ENCODE measurements at places on chromosomes 4 and X.

- DNase-seq, result no peak
Measured at GRCh38 chr4:42385516-42385915, 11.8 kb upstream of the SHISA3 start.

GRCh38 chr4:130336585-130337217 is 1240.7 kb downstream of the C4orf33 start:
- peak; percentile 22 for DNase-seq

DNA sequence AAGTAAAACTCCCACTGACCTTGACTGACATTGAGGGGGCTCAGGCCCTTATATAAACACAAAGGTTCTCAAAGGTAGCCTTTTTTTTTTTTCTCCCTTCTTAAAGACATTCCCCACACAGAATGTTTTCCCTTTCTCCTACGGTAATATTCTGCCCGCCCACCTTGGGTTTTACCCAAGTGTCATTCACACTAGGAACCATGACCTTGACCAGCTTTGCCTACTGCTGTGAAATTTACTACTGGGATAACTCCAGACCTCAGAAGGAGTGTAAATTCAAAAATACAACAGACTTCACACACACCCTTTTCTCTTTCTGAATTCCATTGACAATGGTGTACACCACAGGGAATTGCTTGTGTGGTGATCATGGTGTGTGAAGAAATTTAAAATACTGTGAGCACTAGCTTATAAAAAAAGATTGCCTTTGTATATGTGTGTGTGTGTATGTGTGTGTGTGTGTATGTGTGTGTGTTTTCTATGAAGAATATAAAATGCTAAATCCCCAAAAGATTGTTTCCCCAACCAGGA is 589.5 kb upstream of the FTHL17 start:
- no peak for DNase-seq

DNA sequence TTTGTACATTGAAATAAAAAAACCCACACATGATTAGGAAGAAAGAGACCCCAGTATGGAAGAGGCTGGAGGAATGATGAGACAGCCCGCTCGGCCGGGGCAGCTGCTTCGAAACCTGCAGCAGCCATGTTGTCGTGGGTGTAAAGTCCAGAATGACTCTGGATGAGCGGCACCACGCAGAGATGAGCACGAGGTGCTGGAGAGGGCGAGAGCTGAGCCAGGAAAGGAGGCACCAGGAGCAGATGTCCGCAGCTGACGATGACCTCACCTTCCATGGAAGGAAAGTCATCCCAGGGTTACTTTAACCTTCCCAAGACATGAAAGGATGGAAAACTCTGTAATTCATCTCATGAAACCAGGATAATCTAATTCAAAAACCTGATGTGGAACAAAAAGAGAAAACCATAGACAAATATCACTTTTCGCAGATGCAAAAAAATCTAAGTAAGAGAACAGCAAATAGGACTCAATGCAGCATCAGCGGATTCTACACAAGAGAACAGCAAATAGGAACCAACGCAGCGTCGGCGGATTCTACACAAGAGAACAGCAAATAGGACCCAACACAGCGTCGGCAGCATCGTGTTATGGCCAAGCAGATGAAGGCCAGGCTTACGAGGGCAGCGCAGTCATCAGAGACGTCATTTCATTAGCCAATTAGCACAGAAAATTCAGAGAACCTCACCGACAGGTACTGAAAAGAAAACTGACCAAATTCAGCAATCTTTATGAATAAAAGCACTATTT is 25.9 kb upstream of the SPON2 start:
- no peak for DNase-seq

DNA sequence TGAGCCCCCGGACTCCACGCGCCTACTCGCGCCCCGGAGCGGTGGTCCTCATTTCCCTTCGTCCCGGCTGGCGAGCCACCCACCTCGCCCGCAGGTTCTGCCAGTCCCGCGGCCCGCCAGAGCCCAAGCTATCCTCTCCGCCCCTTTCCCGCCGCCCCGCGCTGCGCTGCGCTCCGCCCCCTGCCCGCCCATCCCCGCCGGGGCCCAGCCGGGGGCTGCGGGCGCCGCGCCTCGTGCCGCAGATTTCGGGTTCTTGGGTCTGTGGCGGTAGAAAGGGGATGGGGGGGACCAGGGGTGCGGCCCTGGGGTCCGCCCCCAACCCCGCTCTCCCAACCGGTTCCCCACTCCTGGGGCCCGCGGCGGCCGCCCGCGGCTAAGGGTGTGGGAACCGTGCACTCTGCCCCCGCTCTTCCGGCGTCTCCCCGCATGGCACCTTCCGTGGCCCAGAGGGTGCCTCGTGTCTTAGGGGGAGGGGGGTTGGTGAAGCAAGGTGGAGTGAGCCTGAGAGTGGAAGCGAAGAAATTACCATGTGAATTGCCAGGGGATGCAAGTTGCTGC is 650.8 kb upstream of the DIPK2B start:
- DNase-seq, result peak; percentile 2

DNA sequence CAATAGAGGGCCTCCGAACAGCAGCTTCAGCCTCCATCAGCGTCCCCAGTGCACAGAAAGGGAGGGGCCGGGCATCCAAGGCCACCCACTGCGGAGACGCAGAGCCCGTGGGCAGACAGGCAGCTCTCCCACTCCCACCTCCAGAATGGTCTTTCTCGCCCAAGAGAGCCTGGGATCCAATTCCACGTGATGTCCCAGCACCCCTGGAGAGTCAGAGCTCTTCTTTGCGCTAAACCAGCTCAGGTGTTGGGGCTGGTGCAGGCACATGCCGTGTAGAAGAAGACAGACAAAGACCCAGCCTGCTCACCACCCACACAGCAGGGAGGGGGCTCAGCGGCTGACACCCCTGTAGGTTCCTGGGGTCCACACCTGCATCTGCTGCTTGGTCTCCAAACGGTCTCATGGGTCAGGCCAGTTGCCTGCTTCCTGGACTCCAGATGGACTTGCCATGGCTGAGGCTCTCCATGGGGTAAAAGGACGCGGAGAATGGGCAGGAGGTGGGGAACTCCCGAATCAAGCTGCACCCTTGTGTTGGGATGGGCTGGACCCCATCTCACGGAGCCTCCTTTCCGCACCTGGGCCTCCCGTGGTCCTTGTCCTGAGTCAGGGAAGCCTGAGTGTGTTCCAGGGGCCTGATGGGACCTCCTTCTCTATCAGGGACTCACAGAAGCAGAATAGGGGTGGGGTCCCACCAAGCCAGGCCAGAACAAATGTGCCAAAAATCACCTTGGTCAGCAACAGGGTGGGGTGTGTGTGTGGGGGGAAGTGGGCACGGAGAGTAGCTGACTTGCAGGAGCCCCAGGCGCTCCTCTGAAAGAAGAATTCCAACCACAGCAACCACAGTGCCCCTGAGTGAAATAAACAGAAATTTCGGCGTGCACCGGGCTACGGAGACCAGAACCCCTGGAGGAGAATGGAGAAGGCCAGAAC is 11.6 kb upstream of the ASMTL start:
- DNase-seq, result no peak

- peak; percentile 33 for DNase-seq
Measured at GRCh38 chr4:17511509-17511949, 361 bp downstream of the QDPR start.

GRCh38 chrX:34655501-34656455 is 1.3 kb downstream of the TMEM47 start:
- no peak for DNase-seq

DNA sequence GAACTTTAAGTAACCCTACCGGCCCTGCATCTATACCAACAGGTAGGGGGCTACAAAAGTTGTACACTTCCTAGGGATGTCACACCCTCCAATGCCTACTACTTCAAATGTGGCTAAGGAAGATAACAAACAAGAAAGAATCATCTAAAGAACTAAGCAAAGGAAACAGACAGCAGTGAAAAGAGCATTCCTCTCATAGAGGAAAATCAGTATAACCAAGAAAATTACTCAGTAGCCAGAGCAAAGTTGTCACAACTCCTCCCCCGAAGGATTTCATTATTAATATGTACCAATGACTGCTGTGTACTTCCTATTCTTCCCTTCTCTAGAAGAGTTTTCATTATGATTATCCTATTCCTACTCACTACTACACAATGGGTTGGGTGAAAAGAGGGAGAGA is 12.6 kb downstream of the ANKRD17 start:
- no peak for DNase-seq

- DNase-seq, result no peak
Measured at GRCh38 chrX:38124000-38124399, 96.7 kb downstream of the SRPX start.

- DNase-seq, result no peak
Measured at GRCh38 chr4:138655286-138655685, 360.3 kb upstream of the NOCT start.

DNA sequence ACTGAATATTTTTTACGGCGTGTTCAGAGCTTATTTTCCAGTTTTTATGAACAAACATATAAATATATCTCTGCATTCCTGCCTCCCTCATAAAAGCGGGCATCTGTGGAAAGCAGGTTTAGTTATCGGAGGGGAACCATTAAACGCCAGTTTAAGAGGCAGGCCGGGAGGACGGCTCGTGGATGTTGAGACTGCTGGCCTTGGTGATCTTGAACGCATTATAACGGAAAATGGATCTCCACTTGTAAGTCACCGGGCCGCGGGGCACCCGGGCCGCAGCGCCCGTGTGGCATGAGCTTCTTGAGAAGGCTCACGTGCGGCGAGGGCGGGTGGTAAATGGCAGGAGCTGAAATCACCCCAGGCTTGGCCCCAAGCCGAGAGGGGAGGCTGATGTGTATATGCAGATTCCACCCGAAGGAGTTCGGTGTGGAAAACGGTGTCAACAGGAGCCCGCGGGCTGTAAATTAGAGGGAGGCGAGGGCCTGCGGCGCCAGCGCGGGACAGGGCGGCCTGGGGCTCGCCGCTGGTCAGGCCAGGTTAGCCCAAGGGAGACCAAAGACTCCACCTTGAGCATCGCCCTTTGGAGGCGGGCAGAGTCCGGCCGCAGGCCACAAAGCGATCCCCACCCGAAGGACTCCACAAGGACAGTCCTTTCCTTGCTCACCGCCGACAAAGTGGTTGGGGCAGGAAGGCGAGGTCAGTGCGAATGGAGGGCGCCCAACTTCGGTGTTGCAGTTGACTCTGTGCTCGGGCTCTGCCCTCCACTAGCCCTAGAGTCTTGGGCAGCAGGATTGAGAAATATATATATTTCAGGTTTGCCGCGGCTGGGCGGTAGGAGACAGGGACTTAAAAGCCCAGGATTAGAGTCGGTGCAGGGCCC is 1.3 kb upstream of the HAND2 start:
- DNase-seq, result no peak

- no peak for DNase-seq
Measured at GRCh38 chr4:171812665-171813525, at the start of gene GALNTL6. Gene GALNTL6, plus strand, starts transcription at chr4:171813404.

- no peak for DNase-seq
Measured at GRCh38 chrX:63967551-63967950, 182.5 kb upstream of the ARHGEF9 start.

GRCh38 chr4:111399623-111400022 is 745.6 kb upstream of the FAM241A start:
- DNase-seq, result no peak

GRCh38 chr4:164621886-164622521 is 131.9 kb upstream of the SMIM31 start:
- no peak for DNase-seq

GRCh38 chr4:44438687-44439086 is 9.9 kb downstream of the KCTD8 start:
- DNase-seq, result no peak

DNA sequence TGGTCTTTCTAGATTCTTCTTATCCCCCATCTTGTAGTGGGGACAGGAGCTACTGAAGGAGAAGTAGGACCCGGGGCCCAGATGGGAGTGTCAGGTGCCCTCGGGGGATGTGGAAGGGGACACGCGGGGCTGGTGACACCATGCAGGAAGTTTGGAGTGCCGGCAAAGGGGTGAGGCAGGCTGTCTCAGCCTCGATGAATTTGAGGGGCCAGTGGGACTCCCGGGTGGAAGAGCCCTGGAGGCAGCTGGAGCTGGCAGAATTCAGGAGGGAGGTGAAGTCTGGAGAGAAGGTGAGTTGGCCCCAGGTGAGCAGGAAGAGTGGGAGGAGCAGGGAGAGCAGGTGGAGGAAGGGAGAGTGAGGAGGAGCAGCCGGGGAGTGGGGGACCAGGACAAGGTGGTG is 101.7 kb downstream of the CPZ start:
- no peak for DNase-seq

DNA sequence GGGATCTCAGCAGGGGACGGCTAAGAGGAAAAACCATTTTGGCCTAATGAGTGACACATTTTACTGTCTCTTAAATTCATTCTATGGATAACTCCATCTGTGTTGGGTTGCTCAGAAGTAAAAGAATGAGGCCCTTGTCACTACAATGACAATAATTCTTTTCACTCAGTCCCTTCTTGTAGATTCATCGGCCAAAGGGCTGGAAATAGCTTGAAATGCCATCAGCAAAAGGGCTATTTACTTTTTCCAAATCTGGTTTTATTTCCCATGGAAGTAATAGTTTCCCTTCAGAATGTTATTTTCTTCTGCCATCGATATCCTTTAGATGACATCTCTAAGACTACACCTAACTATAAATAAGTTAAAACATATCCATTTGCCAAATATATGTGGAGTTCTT is 7.4 kb downstream of the MEPE start:
- DNase-seq, result no peak

DNA sequence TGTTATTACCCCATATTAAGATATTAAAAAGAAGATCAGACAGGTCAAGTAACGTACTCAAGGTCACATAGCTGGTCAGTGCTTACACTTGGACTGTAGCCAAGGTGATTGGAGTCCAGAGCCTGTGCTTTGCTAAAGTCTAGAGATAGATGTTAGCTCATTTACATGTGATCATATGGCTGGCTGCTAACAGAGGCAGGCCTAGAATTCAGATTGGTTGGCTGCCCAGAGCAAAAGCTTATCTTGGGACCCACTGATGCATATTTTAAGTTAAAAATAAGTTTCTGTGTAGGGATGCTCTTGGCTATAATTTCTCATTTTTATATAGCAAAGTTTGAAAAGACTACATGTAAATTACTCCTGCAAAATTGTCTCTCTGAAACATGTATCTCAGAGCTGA is 18.1 kb upstream of the EXOC1L start:
- no peak for DNase-seq

DNA sequence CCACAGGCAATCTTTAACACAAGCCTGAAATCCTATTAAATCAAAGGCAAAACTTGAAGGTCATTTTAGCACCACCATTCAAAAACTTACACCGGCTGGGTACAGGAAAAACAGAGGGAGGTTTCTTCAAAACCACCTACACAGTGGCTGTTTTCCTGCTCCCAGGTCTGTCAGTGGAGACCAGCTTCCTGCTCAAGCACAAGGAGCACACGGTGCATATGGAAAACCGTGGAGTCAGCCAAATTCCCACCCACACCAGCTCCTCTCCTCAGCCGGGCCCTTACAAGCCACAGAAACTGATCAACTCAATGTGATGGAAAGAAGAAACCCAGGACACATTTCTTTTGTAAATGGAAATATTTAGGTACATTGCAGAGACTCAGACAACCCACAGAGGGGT is 14.3 kb upstream of the FAM241A start:
- DNase-seq, result no peak

GRCh38 chr4:56972389-56972788 is 5.0 kb downstream of the NOA1 start:
- no peak for DNase-seq

- DNase-seq, result peak; percentile 1
Measured at GRCh38 chrX:50100188-50100587, 100.6 kb downstream of the AKAP4 start.

All from AML-193 (cell line).